Natural killer cell treated with Interleukin-12 subunit alpha and Interleukin-12 subunit beta and Interleukin-15 and Interleukin-18, amount 100 ng/mL, for 72 hours (primary cell): ENCODE measurements at places on chromosomes 2 and 18. TPM values are rescaled to one million over a fixed set of nuclear protein-coding genes. Genes with fewer than 3 reads are reported as not detected.

DNA sequence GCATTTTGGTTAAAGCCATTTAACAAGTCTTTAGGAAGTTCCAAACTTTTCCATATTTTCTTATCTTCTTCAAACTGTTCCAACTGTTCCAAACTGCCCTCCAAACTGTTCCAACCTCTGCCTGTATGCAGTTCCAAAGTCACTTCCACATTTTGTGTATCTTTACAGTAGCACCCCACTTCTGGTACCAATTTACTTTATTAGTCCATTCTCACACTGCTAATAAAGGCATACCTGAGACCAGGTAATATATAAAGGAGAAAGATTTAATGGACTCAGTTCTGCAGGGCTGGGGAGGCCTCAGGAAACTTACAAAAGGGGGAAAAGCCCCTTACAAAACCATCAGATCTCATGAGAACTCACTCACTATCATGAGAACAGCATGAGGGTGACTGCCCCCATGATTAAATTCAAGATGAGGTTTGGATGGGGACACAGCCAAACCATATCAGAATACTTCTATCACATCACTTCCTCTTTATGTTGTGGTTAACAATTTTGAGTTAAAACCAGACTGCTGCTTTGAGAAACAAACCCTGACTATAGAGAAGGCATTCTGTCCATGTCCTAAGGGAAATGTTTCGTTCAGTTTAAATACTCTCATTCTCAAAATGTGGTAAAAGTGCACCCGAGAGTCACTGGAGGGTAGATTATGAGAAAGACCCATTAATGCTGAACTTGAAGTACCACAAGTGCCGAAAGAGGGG, 11.0 kb downstream of the IL18R1 start:
- H3K4me1 ChIP-seq, result peaks cover 95% of the 10 kb centered on the region
- H3K27me3 ChIP-seq, result no peaks in the 10 kb centered on the region
- peak overlapping the region; percentile 99 for H3K27ac ChIP-seq
- peak overlapping the region; percentile 88 for H3K4me3 ChIP-seq
- no peak for DNase-seq
- H3K36me3 ChIP-seq, result peaks cover 80% of the 10 kb centered on the region

DNA sequence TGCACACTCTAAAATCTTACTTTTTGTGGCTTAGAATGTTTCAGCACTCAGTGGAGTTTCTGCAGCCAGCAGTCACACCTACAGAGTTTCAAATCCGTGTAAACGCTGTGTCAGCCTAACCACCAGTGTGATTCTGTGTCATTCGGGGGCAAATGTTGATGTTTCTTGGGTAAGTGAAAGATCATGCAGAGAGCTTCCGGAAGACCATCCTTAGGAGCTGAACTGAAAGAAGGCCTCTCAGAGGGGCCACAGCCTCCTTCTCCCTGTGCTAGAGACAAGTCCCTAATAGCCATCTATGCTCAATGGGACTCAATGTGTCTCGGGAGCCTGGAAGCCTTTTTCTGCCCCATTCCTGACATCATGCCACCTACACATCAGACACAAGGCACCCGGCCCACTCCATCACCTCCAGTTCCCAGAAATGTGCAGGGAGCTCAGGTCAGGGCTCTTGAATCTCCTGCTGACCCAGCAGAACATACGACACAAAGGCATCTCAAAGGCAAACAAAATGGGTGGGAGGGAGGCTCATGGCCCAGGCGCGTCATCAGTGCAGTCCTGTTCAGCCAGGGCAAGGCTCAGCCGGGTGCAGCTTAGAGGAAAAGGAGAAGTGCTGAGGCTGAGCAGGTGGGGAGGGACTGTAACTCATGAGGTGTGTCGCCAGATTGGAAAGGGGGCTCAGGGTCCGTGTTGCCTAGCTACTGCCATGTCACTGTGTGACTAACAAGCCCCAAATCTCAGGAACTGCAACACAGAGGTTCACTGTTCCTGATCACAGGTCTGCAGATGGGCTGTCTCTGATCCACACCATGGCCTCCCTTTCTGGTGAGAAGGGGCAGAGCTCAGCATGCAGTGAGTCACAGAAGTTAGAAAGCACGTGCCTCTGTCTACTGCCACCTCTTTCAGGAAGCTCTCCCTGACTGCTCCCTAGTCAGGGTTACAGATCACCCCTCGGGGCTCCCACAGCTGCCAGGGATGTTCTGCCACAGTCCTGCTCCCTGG, 82.0 kb downstream of the SMAD7 start:
- H3K27me3 ChIP-seq, result no peaks in the 10 kb centered on the region
- H3K4me1 ChIP-seq, result peaks cover 52% of the 10 kb centered on the region
- H3K36me3 ChIP-seq, result no peaks in the 10 kb centered on the region
- peak overlapping the region; percentile 80 for H3K4me3 ChIP-seq

DNA sequence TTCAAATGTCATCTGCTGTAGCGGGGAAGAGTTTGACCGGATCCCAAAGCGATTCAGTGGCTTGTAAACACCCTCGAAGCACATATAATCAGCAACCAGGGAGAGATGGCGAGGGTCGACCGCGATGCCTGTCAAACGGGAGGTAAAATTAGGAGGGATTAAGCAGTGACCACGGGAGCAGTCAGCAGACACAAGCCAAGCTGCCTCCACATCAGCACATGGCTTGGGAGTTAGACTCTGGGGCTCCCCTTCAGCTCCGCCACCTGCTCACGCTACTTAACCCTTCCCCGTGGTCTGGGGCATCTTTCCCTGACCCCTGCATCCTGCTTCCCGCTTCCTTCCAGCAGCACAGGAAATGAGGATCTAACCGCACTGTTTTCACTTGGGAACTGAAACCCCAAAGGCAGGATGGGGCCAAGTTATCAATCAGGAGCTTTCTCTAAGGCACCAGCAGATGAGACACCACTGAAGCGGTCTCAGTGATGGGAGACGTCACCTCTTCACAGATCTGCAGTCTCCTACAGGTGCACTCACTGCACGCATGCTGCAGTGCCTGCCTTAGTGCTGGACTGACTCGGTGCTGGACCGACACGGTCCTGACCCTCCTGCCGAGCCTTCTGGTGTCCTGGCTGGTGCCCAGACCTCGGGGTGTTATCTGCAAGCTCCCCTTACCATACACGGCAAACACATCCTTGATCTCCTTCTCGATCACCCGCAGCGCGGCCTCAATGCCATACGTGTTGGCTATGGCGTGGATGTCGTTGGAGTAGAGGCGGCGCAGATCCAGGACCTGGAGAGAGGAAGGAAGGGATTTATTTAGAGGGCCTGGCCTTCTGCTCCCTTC, 77.5 kb downstream of the POLR1A start:
- H3K4me3 ChIP-seq, result no peak overlapping the region
- no peaks in the 10 kb centered on the region for H3K4me1 ChIP-seq
- H3K27me3 ChIP-seq, result no peaks in the 10 kb centered on the region
- H3K27ac ChIP-seq, result no peak overlapping the region
- peaks cover 16% of the 10 kb centered on the region for H3K36me3 ChIP-seq

DNA sequence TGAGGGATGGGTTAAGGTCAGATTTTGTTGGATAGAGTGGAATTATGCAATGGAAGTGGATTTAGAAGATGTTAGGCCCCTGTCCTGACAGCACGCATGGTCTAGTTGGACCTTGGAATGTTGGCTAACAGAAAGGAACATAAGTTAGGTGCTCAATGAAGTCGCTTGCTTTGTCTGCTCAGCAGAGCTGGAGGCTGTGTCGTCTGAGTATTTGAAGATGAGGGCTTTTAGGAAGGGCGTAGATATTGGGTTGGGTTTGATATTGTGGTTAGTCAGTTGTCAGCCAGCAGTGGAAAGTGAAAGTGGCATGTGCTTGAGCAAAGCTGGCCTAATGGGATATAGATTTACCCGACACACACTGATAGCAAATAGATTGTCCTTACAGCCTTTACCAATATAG, 239.3 kb downstream of the PRKCE start:
- no peak for DNase-seq
- H3K27me3 ChIP-seq, result peaks cover 19% of the 10 kb centered on the region
- H3K36me3 ChIP-seq, result no peaks in the 10 kb centered on the region
- H3K4me3 ChIP-seq, result no peak overlapping the region
- peaks cover 26% of the 10 kb centered on the region for H3K4me1 ChIP-seq

Gene NRP2
- 2.6 TPM for total RNA-seq

- DNase-seq, result no peak
- H3K36me3 ChIP-seq, result peaks cover 10% of the 10 kb centered on the region
- H3K4me1 ChIP-seq, result peaks cover 28% of the 10 kb centered on the region
- peaks cover 6% of the 10 kb centered on the region for H3K27me3 ChIP-seq
Measured at GRCh38 chr2:110876167-110876999, 144.0 kb downstream of the ACOXL start.

Gene DLX1
- not detected for total RNA-seq

DNA sequence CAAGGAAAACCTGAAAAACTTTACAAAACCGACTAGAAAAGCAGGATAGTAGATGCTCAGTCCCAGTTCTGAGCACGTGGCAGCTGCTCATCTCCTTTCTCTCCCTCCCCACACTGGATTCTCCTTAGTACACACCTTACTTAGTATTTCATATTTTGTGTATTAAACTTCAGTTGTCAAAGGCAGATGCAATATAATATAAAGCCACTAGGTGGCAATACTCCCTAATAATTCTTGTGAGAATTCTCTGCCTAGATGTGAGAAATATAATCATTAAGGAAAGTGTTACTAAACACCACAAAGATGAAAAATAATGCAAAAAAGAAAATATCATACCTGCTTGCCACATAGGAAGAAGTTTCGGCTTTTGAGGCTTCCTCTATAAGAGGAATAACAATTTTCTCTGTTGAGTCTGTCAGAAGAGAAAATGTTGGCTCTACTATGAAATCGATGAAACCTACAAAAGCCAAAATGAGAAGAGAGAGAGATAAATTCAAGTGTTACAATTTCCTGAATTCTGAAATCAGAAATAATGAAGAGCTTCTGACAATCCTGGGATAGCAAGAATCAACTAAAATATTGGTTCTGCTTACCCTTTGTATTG, 200.6 kb downstream of the PPP1R1C start:
- no peaks in the 10 kb centered on the region for H3K4me1 ChIP-seq
- H3K27me3 ChIP-seq, result peaks cover 4% of the 10 kb centered on the region
- no peak overlapping the region for H3K27ac ChIP-seq
- no peak overlapping the region for H3K4me3 ChIP-seq
- DNase-seq, result no peak
- H3K36me3 ChIP-seq, result no peaks in the 10 kb centered on the region

Gene HRH4
- total RNA-seq, result not detected

Gene LYPD6B
- not detected for total RNA-seq

GRCh38 chr18:55762424-55762823, 174.4 kb upstream of the TCF4 start:
- no peak for DNase-seq
- H3K4me3 ChIP-seq, result no peak overlapping the region
- no peaks in the 10 kb centered on the region for H3K4me1 ChIP-seq
- peaks cover 5% of the 10 kb centered on the region for H3K36me3 ChIP-seq
- H3K27me3 ChIP-seq, result peaks cover 5% of the 10 kb centered on the region

- H3K27me3 ChIP-seq, result no peaks in the 10 kb centered on the region
- H3K4me3 ChIP-seq, result no peak overlapping the region
Measured at GRCh38 chr18:73101977-73102376, 234.2 kb upstream of the NETO1 start.

Gene IL37
- total RNA-seq, result not detected

Gene MBD5
- 29.2 TPM for total RNA-seq

Gene MC5R
- total RNA-seq, result not detected

DNA sequence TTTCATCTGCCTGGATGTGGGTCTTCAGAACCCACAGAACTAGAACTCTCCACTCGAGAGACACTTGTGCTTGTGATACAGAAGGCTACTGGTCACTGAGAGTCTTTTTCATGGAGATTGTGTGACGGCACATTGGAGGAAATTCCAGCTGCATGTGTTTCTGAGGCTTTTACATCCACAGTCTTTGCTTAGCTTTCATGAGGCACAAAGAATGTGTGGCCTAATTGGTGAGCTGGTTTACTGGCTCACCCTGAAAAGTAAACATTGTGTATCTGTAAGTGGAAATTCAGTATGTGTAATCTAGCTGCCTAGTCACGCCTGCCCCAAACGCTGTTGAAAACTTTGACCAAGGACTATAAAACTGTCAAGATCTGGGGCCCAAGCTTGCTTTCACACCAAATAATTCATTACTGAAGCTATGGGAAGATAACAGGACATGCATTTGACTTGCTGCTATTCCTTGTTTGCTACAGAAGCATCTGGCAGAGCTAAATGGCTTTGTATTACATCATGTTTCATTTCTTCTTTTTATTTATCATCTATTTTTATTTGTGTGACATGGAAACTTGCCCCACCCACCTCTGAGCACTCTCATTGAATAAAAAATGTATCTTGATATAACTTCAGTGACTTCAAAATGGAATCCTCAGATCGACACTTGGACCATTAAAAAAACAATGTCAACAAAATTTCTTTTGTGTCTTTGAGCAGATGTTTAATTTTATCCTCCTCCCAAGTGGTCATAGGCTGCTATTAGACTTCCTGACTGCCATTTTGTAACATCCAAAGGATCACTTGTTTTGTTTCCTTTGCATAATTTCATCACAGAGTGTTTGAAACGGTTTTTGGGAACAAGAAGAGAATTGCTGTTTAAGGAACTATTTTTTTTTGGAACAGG, 80.2 kb downstream of the EFEMP1 start:
- no peaks in the 10 kb centered on the region for H3K4me1 ChIP-seq
- H3K4me3 ChIP-seq, result no peak overlapping the region
- no peak overlapping the region for H3K27ac ChIP-seq
- H3K36me3 ChIP-seq, result no peaks in the 10 kb centered on the region

Gene IL36A
- not detected for total RNA-seq

- no peak for DNase-seq
- no peaks in the 10 kb centered on the region for H3K4me1 ChIP-seq
Measured at GRCh38 chr2:148594216-148594615, 50.3 kb upstream of the EPC2 start.

DNA sequence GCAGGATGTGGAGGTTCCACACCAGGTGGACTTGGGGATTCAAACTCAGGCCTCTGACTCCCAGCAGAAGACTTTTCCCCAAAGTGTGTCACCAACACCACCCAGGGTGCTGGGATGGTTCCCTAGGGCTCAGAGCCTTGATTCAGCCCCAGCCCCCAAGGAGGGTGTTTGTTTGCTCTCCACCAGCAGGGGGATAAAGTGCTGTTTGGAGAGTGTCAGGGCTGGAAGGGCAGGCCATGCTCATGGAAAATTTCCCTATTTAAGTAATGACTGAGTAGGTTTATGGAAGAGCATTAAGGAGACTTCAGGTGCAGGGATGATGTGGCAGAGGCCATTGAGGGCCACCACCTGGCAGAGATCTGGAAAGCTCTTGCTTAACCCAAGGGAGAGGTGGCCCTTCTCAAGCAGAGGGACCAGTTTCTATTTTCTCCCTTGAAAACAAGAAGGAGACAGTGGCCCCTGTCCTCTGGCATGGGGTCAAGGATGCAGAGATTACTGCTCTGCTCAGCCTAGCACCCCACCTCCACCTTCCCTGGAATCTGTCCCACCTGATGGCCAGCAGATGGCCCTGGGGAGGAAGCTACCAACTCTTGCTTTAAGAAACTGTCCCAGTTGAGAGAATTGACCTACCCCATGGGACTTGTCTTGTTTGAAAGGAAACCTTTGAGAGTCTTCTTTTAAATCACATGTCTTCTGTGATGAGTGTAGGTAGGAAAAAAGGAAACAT, 122.1 kb downstream of the ACOXL start:
- peaks cover 6% of the 10 kb centered on the region for H3K27me3 ChIP-seq
- peaks cover 83% of the 10 kb centered on the region for H3K4me1 ChIP-seq
- H3K27ac ChIP-seq, result peak overlapping the region; percentile 82
- no peak for DNase-seq
- H3K4me3 ChIP-seq, result peak overlapping the region; percentile 84
- peaks cover 4% of the 10 kb centered on the region for H3K36me3 ChIP-seq
